Fibroblast of pulmonary artery (primary cell): ENCODE measurements at places on chromosomes 12 and 14.
A peak's percentile ranks its signal among the peaks of the same experiment; 100 is the strongest.

- DNase-seq, result peak; percentile 18
Measured at GRCh38 chr12:78087363-78087675, 256.6 kb downstream of the NAV3 start.

- DNase-seq, result no peak
Measured at GRCh38 chr12:100398307-100398706, 41.4 kb downstream of the SLC17A8 start.

GRCh38 chr14:35553808-35554207 lies 19.8 kb downstream of the INSM2 start:
- peak; percentile 67 for DNase-seq

DNA sequence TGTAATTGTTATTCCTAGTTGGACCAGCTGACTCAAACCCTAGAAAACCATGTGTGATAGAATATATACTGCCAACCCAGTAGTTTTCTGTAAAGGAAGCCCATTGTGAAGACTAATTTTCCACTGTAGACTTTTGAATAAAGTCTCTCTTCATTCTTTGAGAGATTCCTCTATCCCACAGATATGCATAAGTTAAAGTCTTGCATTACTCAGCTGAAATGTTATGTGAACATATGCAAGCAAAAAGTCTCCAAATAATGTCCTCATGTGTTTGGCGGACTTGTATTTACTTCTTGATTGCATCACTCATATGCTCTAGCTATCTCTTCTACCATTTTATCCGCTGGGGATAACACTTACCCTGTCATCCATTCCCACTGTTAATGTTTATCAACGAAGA lies 35.1 kb upstream of the OTOGL start:
- peak; percentile 26 for DNase-seq

GRCh38 chr14:96038558-96038919 lies 623 bp upstream of the C14orf132 start:
- no peak for DNase-seq

DNA sequence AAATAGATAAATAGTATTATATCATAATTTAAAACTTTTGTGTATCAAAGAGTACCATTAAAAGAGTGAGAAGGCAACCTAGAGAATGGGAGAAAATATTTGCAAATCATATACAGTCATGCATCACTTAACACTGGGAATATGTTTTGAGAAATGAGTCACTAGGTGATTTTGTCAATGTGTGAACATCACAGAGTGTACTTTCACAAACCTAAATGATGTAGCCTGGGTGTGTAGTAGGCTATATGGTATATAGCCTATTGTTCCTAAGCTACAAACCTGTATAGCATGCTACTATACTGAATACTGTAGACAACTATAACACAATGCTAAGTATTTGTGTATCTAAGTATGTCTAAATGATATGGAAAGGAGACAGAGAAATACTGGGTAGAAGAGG lies 48.0 kb upstream of the ARID2 start:
- DNase-seq, result no peak

DNA sequence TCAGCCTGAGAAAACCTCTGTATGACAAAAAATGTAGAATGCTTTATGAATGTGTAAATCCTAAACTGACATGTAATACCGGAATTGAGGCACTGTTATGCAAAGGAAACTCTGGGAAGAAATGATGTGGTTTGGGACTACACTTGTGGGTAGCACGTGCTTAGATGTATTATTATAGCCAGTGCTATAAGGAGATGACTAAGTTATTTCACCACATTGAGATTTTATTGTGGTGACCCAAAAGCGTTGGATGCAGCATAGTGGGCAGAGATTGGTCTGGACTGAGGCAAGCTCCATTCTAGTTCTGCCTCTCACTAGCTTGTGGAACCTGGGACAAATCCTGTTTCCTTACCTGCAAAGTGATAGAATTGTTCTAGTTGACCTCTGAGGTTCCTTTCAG lies 172.2 kb downstream of the SNAPC1 start:
- DNase-seq, result peak; percentile 57

- DNase-seq, result no peak
Measured at GRCh38 chr14:96051642-96052540, 12.7 kb downstream of the C14orf132 start.

DNA sequence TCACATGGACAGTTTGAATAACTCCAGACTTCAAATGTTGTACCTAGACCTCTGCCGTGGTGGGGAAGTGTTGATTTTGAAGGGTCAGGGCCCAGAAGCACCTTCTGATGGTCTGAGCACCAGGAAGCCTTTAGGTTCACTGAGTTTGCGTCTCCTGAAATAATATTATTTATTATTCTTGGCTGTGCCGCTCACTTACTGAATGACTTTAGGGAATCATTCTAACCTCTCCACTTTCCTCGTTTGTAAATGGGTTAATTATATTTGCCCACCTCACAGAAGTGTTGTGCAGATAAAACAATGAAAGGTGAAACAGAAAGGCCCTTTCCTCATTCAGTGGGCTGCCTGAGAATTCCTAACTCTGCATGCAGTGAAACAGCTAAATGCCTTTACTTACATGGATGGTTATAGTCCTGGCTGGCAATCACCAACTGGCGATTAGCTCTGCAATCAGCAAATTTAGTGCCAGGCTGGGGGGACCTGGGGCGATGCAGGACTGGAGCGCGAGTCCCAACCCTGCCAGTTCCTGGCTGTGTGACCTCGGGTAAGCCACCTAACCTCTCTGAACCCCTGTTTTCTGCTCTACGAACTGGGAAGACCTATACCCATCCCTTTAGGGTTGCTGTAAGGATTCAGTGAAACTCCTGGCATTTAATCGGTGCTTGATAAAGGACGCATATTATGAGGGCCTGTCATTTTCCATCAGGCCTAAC lies 57.5 kb downstream of the MAP1LC3B2 start:
- no peak for DNase-seq

DNA sequence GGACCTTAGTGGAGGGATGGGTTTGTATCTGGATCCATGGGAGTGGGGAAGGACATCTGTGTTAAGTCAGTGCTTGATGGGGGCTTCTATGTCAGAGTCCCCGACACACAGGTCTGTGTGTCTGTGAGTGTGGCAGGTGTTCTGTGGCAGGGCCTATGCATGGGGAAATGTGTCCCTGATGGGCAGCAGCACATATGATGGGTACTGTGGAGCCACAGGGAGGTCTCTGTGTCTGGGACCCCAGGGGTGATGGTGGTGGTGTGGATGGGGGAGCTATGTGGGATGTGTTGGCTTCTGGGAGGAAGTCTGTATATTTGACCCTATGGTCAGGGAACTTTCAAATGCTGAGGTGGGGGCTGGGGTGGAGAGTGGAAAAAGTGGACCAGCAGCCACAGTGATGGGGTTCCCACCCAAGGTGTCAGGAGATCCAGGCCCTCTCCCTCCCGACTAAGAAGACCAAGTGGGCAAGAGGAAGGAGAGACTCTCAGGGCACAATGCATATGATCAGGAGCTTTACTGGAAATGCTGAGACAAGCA lies 16.5 kb downstream of the KRT7 start:
- DNase-seq, result no peak

GRCh38 chr12:100741084-100741711 lies 53.4 kb upstream of the ANO4 start:
- peak; percentile 58 for DNase-seq

- no peak for DNase-seq
Measured at GRCh38 chr12:53805791-53806190, 54.0 kb upstream of the CISTR start.

DNA sequence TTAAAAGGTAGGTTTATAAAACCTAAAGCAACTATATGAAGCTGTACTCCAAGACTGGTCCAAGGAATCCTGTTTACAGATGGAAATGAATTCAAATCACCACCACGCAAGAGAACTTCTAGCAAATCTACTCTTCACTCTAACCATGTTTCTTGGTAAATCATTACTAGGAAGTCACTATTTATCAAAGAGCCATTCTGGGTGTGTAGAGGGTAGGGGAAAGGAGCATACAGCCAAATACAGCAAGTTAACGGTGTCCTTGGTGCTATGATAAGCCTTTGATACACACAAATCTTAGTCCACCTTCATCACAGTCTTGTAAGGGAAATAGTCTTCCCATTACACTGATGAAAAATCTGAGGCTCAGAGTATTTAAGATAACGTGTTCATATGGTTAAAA lies 16.8 kb downstream of the NIN start:
- DNase-seq, result no peak

GRCh38 chr12:90621927-90622326 lies 333.0 kb downstream of the CCER1 start:
- DNase-seq, result peak; percentile 51

DNA sequence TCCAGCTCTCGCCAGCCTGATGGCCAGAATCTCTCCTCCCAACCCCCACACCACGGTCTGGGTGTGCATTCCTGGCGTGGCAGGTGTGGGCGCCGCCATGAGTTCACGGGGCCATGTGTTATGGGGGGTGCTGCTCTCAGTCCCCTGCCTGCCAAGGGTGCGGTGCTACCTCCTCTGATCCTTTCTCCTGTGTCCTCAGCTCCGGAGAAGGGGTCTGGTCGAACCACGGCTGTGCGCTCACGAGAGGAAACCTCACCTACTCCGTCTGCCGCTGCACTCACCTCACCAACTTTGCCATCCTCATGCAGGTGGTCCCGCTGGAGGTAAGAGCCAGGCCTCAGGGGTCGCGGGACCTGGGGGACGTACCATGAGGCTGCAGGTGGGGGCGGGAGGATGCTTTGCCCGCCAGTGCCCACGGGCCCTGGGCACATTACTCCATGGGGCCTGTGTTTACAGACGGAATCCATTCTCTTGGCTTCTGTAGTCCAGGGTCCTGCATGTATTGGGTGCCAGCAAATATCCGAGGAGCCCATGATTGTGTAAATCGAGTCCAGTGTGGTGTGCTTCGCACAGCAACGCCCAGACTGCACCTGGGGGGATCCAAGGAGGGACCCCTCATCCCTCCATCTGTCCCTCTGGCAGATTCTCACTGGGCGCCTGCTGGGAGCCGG lies 130.8 kb downstream of the ADGRD1 start:
- DNase-seq, result no peak

- DNase-seq, result no peak
Measured at GRCh38 chr12:65208964-65209654, 39.7 kb downstream of the LEMD3 start.

GRCh38 chr12:113048716-113049127 lies 7.8 kb upstream of the DTX1 start:
- peak; percentile 78 for DNase-seq

- no peak for DNase-seq
Measured at GRCh38 chr14:96922986-96923385, 125.8 kb downstream of the VRK1 start.

- no peak for DNase-seq
Measured at GRCh38 chr14:56181681-56182085, 63.5 kb downstream of the PELI2 start.

DNA sequence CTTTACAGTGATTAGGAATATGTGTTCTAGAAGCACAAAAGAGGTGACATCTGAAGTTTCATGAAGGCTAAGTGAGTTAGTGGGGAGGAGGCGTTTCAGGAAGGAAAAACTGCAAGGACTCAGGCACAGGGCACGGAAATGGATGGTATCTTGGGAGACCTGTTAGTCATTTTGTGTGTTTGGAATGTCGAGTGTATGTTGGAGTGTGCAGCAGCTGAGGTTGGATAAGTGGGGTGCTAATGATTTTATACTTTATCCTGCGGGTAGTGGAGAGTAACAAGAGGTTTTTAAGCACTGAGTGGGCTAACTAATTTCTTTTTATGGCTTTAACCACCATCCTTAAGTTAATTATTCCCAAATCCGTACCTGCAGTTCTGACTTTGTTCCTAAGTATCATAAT lies 571.5 kb upstream of the FBXO33 start:
- no peak for DNase-seq

DNA sequence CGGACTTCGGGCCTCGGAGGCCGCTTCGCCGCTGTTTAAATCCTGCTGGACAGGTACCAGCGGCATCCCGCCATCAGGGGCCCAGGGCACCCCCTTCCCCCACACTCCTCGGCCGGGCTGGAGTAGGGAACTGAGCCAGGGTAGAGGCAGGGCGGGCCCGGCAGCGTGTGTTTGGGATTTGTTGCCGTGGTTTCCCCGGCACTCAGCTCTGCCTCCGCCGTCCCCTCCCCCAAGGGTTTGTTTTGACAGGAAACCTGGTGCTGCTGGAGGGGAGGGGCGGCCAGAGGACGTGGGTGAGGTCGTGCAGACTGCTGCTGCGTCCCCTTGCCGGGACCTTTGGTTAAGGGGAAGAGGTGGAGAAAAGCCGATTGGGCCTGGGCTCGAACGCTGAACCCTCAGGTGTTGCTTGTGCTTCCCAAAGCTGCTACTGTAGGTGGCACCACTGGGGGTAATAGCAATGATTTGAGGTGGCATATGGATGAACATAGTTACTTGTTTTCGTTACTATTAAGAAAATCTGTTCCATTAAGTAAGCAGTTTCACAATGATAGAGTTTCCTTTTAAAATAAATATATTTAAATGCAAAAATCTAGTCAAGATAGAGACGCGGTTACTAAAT lies 778 bp downstream of the TCP11L2 start:
- peak; percentile 88 for DNase-seq

DNA sequence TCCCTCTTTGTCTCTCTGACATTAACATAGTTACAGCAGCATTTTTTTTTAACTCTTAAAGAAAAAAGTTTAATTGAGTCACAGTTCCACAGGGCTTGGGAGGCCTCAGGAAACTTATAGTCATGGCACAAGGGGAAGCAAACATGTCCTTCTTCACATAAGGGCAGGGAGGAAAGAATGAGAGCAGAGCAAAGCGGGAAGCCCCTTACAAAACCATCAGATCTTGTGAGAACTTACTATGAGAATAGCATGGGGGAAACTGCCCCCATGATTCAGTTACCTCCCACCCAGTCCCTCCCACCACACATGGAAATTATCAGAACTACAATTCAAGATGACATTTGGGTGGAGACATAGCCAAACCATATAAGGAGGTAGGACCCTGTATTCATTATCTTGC lies 96.2 kb downstream of the PLBD1 start:
- DNase-seq, result no peak

GRCh38 chr12:101919447-101919846 lies 42.1 kb downstream of the DRAM1 start:
- DNase-seq, result no peak

- DNase-seq, result peak; percentile 13
Measured at GRCh38 chr12:108047071-108047550, 82.0 kb upstream of the WSCD2 start.

- no peak for DNase-seq
Measured at GRCh38 chr14:57405562-57405961, 15.2 kb downstream of the NAA30 start.

- DNase-seq, result peak; percentile 76
Measured at GRCh38 chr14:29222671-29223268, 456.2 kb downstream of the FOXG1 start.

DNA sequence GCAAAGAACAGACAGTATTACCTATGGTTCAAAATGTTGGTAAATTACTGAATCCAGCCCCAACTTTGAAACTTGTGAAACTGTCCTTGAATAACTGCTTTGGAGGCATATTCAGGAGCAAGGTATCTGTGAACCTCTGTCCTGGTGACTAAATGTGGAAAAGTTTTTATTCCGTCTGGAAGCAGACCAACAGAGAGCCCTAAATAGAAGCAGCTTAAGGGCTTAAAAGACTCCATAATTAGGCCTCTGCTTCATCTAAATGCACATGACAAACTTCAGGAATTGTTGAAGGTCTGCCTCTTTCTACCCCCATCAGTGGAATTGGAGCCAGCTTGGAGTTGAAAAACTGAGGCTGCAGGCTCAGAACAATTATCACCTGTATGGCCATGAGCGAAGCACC lies 276.5 kb downstream of the KCNH5 start:
- DNase-seq, result no peak

GRCh38 chr12:130154276-130155070 lies 7.8 kb upstream of the FZD10 start:
- no peak for DNase-seq

GRCh38 chr12:93733928-93734327 lies 56.8 kb downstream of the CRADD start:
- no peak for DNase-seq
